ENCODE measurements at places on chromosomes 4 and X.

DNA sequence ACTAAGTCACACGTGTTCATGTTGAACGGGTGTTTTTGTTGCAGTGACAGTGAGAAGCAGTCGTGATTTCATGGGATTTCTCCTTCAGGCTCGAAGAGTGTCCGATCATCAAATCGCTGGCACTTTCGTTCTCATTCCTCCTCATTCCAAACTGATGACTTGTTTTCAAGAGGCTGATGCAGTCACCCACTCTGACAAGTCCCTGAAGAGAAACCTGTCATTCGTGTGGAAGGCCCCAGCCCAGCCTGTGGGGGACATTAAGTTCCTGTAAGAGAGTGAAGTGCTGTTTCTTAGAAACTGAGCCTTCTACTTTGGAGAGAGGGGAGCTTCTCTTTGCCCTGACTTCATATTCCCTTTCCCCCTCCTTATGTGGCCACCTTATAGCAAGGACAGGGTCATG, 8.0 kb downstream of the REELD1 start:
- no peak for DNase-seq

DNA sequence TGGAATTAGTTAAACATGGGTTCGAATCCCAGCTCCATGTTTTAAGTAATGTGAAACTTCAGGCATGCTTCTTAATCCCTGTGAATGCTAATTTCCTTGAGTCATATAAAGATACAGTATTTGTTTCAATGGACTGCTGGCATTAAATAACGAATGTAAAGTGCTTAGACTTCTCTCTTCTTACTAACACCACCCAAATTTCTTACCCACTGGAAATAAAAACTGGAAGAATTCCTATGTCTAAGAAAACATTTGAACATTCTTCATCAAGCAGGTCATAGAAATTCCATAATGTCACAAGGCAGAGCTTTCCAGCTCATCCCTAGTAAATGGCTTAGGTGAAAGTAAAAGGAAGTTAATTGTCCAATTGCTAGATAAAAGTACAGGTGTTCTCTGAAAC, 172.5 kb downstream of the ANK2 start:
- no peak for DNase-seq

GRCh38 chr4:113885291-113885690, 94.2 kb downstream of the ARSJ start:
- DNase-seq, result no peak

DNA sequence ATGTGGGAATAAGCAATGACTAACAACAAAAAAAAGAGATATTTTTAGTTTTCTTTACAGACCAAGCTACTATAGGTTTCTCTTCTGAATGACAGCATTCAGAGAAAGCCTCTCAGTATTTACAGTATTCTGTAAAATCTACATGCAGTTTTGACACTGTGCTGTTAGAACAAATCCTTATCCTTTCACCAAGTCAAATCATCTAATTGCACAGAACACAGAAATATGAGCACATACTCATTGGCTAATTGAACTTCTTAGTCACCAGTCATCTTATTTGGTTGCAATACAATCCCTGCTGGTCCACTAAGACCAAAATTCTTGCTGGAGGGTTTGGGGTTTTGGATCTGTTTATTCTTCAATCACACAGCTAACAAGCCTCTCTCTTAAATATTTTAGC, 5.7 kb downstream of the ACOT9 start:
- no peak for DNase-seq

DNA sequence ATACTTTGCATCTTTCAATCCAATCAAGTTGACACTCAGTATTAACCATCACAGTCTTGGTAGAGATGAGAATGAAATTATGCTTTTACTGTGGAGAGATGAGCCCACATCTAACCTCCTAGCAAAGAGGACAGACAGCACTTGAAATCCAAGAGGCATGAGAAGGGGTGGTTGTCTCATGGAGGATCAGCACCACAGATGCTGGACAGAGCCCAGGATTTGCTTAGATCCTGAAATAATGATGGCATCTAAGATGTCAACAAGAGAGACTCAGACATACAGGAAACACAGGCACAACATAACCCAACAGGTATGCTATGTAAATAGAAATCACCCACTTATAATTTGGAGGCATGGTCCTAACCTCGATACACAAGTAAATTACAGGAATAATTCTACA, 74.3 kb upstream of the VCX2 start:
- no peak for DNase-seq

- no peak for DNase-seq
Measured at GRCh38 chr4:98779088-98779487, 120.7 kb upstream of the TSPAN5 start.

GRCh38 chr4:15198070-15198727, 195.9 kb downstream of the CPEB2 start:
- DNase-seq, result no peak

- no peak for DNase-seq
Measured at GRCh38 chr4:79678472-79679202, 270.6 kb upstream of the GK2 start.

DNA sequence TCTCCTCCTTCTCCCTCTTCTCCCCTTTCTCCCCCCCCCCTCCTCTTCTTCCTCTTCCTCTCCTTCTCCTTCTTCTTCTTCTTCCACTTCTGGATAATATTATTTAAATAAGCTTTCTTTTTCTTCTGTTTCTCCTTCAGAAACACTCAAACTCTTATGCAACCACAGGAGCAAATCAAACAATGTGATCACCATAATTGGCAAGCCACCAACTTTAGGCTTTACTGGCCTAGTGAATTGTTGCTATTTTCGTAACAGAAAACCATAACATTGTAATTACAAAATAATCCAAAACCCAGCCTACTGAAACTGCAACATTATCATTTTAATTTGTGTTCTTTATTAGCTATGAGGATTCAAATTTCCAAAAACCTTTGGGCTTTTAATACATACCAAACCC, 14.3 kb downstream of the DCAF8L1 start:
- no peak for DNase-seq

GRCh38 chr4:139849219-139849618, 183.6 kb downstream of the MGST2 start:
- DNase-seq, result no peak

DNA sequence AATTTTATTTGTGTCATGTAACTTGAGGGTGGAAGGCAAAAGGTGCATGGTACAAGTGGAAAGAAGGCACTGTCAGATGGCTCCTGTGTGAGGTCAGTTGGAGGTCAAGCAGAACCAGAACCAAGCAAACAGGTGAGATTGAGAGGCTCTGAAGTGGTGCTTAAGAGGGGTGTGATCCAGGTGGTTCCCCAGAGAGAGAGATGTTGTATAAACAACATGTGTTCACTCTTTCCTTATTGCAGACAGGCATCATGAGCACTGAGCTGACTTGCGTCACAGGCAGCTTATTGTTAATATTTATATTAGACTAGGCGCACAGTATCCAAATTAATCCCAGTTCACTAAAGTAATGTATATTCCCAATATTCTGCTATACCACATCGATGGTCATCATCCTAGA, 56.8 kb downstream of the CXCL13 start:
- DNase-seq, result no peak

Measured in stimulated activated CD8-positive, alpha-beta memory T cell treated with anti-CD3 and anti-CD28 coated beads, Interleukin-4, amount 100 ng/mL, for 4 hours (primary cell).